ENCODE measurements at places on chromosomes 3 and 15.

- DNase-seq = no peak
These were observed 4.1 kb downstream of the PLA2G4F start for GRCh38 chr15:42152196-42152920.

DNA sequence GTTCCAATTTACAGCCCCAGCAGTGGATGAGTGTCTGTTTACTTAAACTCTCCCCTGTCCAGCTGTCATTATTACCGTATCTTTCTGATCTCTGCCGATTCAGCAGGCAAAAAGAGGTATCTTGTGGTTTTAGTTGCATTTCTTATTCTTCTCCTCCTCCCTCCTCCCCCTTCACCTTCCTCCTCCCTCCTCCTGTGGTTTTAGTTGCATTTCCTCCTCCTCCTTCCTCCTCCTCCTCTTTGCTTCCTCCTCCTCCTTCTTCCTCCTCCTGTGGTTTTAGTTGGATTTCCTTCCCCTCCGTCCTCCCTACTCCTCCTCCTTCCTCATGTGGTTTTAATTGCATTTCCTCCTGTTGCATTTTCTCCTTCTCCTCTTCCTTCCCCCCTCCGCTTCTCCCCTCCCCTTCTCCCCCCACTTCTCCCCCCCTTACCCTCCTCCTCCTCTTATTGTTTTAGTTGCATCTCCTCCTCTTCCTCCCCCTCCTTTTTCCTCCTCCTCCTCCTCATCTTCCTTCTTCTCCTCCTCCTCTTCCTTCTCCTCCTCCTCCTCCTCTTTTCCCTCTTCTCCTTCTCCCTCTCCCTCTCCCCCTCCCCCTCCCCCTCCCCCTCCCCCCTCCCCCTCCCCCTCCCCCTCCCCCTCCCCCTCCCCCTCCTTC lies 25.3 kb upstream of the VPS33B start:
- DNase-seq = no peak

DNA sequence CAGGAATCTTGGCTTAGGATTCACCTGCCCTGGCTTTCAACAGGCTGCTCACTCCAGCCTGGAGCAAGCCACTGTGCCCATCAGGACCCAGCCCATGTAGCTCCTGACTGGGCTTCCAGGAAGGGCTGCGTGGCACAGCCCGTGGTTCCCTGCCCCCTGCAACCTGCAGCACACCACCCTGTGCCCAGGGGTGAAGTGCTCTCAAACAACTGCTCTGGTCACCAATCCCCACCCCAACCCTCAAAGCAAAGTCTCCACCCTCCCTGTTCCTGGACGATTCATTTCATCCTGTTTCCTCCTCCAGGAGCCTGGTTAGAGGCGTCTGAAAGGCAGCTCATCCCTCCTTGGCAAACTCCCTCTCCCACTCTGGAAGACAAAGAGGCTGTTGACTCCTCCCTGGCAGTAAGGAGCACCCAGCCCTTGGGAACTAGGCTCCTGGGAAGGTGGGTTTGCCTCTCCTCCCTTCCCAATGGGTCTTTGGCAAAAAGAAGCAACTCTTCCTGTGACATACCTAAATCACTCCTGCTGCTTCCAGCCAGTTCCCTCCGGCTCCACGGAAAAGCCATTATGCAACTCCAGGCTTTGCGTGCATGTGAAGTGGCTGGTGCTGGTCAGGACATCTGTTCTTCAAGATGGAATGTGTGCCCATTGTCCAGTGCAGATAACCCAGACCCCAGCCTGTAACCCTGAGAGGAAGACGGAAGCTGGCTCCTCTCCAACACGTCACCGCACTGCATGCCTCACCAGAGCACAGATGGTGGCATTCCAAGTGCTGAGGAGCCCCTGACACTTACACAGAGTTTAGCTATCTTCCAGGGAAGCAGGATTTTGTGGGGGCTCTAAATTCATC lies 29.1 kb upstream of the VIPR1 start:
- no peak for DNase-seq

- no peak for DNase-seq
These were observed 82.7 kb downstream of the RARB start for GRCh38 chr3:25510797-25511196.

DNA sequence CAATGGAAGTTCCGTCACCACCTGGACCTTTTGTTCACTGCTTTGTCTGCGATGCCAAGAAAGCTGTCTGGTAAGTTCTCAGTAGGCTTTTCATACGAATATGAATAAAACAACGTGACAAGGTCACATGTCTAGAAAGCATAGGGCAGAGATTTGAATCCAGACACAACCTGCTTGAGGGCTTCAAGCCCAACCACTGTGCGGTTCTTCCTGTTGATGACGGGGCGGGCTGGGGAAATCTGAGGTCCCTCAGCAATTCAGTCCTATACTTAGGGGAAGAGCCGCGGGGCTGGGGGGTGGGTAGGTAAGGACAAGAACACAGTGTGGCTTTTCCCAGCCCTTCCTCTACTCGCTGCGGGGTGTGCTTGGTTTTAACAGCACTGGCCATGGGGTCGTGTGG lies 32.4 kb upstream of the SMAD3 start:
- no peak for DNase-seq

GRCh38 chr3:136334209-136334608 lies 84.1 kb downstream of the PCCB start:
- no peak for DNase-seq

DNA sequence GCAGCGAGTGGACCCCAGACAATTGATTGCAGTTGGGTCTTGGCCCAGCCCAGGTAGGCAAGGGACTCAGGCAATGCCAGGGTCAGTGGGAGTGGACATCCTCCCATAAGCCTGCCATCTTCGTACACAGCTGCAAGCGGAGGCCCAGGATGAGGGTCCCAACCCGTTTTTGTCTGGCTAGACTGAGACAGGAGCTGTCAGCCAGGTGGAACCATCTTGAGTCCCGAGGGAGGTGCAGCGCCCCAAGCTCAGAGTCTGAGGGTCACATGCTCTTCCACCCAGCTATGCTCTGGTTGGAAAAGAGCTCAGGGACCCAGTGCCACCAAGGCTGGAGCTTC lies 22.6 kb upstream of the IP6K2 start:
- no peak for DNase-seq

GRCh38 chr15:60966316-60966715 lies 262.8 kb downstream of the RORA start:
- DNase-seq = no peak

DNA sequence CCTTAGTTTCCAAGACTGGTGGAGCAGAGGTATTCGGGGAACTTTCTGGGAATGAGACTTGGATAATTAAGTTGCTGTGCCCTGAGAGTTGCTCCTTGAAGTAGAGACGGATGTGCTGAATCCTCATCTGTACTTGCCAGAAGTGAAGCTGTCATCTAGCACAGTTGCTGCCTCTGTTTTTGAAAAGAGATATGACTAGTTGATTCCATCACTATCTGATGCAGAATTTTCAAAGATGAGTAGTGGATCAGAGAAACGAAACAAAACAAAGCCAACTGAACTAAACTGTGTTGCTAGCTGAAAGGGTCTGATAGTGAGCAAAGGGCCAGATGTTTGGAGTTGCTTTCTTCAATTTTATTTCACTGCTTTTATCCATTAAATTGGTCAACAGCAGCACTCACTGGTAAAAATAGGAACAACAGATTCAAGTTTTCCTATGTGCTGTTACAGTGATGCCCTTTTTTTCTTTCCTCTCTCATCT lies 52.7 kb downstream of the MITF start:
- DNase-seq = no peak

DNA sequence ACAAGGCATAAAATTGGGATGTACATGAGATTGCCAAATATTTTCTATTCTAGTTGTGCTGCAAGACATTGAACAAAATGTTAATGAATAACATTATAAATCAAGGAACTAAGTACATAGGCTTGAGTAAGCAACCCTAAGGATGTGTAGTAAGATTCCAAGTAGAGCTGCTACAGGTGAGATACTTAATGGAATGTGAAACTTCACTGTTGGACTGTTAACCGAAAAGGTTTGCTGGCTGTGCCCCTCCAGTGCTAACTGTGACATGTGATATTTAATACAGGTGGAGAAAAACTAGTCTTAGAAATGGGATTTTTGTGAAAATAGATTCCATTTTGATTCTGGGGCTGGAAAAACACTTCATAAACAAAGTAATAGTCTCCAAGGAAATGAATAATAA lies 52.4 kb downstream of the TSC22D2 start:
- no peak for DNase-seq

DNA sequence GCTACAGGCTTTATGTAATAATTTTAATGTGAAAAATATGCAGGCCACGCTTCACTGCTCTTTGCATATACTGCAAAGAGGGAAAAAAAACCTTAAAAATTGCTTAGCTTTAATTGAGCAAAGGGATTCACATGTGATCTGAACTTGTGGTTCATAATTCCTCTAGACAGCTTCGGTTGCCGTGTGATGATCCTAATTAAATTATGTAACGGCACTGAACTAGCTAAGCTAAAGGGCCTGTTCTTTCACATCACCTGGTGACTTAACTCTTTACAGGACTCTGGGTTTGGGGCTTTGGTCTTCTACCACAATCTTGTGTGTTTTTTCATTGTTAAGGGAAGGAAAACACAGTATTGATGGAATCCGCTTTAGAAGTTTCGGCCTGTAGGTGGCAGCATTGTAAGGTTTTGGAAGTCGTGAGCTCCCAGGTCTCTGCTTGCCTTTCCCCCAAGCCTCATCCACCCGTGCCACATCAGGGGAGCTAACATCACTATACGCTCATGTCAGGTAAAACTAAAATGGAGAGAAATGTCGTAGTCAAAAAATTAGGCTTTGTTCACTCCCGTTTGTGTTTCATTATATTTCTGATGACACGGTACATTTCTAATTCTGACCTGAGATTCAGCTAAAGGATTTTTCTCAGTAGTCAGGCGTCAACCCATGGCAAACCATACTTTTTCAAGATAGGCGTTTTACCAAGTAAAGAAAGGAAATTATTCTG lies 205.6 kb upstream of the DPH6 start:
- DNase-seq = peak; percentile 64

- no peak for DNase-seq
These were observed 2.0 kb upstream of the MANF start for GRCh38 chr3:51382947-51383578.

DNA sequence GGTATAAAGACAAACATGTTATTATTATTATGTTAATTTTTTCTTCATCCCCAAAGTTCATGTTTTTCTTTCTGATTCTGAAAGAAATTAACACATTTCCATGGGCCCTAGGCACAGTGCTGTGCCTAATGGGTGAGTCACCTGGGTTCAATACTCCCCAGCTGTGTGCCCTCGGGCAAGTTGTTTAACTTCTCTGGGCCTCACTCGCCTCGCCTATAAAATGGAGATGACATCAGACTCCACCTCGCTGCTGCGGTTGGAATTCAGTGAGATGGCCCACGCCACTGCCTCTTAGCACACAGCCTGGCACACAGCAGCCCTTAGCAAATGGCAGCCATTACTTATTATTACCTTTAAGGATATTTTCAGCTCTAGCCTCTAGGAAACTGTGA lies 22.6 kb downstream of the DNASE1L3 start:
- DNase-seq = no peak
